NCI-H2081 (cell line): ENCODE measurements at places on chromosomes 3 and 15.

DNA sequence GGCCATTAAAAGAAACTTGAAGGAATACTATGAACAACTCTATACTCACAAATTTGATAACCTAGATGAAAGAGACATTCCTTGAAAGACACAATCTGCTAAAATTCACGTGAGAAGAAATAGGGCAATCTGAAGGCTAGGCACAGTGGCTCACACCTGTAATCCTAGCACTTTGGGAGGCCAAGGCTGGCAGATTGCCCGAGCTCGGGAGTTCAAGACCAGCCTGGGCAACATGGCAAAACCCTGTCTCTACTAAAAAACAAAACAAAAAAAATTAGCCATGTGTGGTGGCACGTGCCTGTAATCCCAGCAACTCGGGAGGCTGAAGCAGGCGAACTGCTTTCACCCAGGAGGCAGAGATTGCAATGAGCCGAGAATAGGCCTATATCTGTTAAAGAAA is 104.8 kb downstream of the HES1 start:
- DNase-seq: no peak

DNA sequence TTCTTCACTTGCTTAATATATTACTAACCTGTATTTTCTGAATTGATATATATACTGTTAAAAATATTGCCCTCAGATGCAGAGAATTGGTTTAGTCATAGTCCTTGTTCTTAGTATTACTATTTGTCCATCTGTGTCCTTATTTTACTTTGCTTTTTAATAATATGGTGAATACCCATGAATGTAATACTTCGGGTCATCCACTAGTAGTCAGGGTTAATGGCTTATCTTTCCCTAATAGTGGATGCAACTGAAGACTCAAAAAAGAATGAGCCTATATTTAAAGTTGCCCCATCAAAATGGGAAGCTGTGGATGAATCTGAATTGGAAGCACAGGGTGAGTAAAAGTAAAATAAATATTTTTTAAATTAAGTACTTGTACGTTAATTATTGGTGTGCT is 36.5 kb downstream of the U2SURP start:
- no peak for DNase-seq

- peak; percentile 48 for DNase-seq
These were observed 88.6 kb downstream of the THSD4 start for GRCh38 chr15:71203586-71204474.

DNA sequence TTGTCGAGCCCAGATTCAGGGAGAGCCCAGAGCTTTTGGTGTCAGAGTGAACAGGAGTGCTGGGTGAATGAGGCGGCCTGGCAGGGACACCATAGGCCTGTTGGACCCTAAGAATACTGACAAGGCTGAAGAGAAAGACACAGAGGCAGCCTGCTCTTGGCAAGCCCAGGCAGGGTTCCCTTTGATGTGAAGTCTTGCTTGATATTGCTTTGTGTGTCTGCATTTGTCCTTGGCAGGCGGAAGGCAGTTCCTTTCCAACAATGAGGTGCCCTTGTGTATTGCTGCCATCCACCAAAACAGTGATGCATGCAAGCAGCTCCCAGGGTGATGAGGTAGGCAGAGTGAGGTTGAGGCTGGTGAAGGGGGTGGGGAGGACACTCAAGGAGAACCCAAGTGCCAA is 152.7 kb upstream of the TSC22D2 start:
- DNase-seq: no peak

DNA sequence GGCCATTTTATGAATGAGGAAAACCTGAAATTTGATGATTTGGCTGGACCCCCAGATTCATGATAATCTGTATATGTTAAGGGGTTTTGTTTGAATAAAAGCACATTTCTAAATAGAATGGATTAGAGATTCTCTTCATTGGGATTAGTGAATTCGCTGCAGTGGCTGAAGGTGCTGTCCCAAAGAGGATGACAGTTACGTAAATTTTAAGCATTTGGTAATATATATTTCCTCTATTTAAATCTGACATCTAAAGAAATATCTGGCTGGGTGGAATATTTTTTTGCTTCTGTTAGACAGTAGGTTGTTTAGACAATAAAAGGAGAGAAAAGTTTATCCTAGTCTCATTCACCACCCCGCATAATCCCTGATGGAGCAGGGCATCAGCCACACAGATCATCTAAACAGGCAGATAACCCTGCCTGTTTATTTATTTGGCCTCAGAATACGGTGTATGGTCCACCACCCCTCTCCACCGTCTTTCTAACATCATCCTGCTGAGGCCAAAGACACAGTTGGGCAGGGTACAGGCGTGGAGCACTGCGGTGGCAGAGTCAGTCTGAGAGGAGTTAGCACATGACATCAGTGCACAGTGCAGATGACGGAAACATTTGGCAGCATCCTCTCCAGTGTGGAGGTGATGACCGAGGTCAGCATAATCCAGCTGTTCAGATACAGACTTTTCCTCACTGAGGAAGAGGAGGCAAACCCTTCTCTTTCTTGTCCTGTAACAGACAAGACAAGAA is 20.4 kb upstream of the NFKBIZ start:
- no peak for DNase-seq

DNA sequence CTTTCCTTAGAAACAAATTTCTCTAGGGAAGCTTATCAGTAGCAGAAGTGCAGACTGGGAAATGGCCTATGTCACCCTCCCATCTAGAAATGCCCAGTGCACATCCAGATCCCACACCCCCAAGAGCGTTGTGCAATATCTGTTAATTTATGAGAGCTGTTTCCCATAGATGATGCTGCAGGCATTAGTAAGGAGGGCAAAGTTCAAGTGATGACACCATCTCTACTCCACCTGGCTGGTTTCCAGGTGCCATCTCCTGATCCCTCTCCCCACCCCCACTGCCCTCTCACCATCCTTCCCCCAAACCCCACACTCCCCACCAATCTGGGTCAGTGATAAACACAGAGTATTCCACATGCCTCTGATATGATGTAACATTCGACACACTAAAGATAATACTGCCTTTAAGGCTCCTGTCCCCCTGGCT is 39.4 kb downstream of the AGTR1 start:
- DNase-seq: no peak

DNA sequence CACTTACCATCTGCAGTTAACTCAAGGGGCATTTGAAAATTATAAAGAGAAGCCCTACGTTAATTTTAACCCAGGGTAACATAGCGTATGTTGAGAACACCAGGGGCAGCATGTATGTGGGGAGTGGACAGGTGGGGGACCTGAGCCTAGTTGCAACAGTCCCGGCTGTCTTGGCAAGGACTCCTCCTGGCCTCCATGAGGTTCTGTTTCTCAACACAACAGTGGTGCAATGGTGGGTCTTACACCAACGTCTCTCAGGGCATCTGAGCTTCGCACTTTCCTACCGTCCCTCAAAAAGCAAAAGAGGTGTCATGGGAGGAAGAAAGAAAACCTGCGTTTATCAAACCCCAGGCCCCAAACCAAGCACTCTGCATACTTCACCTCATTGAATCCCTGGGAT is 50.6 kb downstream of the MGLL start:
- DNase-seq: no peak

GRCh38 chr3:105965384-105965783 is 96.6 kb upstream of the CBLB start:
- DNase-seq: no peak

GRCh38 chr3:12541625-12542024 is 3.7 kb downstream of the MKRN2OS start:
- DNase-seq: no peak

GRCh38 chr3:185069037-185070030 is 83.5 kb downstream of the C3orf70 start:
- peak; percentile 34 for DNase-seq

- DNase-seq: peak; percentile 14
These were observed 199.5 kb upstream of the LMCD1 start for GRCh38 chr3:8301977-8302735.

DNA sequence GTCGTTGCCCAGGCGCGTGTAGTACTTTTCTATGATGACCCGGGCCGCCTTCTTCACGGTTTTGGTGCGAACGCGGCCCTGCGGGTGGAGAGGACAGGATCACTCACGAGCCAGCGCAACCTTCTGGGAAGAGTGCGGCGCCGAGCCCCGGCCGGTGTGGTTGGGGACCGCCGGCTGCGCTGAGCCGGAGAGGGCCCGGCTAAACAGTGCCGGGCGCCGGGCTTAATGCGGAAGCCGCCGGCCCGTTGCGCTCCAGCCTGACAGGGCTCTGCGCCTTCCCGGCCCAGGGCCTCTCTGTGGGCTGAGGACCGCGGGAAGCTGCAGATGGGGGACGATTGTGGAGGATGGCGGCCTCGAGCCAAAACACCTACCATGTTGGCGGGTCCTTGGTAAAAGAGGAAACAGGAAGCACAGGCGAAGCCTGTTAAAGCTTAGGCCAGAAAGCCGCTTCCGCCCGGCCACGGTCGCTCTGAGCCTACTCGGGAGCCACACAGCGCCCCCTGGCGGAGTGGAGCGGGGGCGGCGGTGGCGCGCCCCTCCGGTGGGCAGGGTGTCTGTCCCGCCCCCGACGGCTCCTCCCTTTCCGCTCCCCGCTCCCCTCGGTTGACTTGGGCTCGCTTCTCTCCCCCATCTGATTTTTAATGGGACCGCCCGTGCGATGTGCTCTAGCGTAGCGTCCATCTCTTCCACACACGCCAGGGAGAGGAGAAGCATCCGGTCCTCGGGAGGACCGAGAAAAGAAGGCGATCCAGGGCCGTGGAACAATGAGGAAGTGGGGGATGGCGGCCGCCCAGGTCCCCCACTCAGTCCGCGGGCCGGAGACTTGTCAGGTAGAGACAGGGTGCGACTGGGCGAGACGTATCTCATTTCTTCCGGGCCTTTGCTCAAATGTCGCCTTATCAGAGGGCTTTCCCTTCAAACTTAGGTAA is at the start of gene RPS17:
Gene RPS17, minus strand, starts transcription at position 403 of the 929 bp plus-strand sequence. Its CDS starts 29 bp downstream, at position 374.
- DNase-seq: no peak

DNA sequence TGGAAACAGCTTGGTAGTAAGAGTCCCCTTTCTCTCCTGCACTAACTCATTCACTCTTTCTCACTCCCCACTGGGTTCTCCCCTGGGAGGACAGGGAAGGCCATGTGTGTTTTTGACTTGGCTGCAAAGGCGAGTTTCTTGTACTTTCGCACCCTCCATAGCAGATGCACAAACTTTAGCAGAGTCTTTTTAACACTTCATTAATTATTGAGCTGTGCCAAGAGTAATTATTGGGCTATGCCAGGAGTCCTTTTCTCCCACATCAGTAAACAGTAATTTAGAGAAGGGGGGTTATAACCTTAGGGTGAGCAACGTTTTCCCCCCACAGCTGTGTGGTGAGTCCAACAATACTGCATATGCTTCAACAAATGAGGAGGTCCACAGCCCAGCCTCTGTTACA is 224.4 kb upstream of the ATP11B start:
- peak; percentile 48 for DNase-seq

DNA sequence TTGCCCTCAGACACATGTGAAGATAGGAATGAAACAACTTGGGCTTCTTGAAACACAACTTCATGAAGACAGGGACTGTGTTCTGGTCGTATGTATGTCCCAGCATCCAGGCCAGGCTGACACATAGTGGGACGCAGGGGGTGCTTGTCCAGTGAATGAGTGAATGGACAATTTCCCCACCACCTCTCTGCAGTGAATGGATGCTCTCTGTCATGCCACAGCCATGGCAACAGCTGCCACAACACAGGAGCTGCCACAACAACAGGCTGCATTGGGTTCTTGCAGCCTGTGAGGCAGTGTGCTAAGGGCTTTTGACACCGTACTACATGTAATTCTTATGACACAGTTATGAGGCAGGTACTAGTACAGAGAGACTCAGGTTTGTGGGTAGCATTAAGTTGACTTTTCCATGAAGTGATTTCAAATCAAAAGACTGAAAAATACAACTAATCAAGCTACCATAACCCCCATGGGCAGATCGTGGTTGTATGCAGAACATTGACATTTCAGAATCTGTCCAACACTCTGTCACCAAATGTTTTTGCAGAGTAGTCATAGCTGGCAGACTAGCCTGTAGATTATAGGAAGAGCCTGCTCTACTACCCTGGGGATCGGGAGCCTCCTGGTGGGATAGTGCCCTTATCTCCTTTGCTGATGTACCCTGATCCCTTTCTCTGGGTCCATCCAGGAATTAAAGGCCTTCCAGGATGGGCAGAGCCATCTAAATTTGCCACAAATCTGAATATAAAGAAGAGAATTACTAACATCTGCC is 40.8 kb downstream of the CLSTN2 start:
- no peak for DNase-seq

GRCh38 chr15:31226021-31226420 is 100.6 kb upstream of the KLF13 start:
- peak; percentile 7 for DNase-seq

DNA sequence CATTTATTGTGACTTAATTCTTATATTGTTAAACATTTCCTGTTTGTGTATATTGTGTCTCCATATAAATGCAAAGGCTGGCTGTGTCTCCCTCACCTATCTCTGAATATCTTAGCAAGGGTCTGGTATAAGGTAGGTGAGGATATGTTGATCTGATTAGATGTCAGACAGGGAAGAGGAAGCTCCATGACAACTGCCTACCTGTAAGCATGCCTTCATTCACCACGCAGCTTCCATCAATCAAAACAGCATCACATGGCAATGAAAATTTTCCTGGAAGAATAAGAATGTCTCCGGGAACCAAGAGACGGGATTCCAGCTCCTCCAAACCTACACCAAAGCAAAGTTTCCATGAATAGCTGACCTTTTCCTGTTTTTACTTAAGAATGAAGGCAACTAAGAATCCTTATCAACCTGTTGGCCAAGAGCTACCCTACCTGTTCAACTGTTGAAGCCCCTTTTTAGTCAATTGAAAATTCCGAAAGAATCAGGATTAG is 34.8 kb downstream of the ATP13A5 start:
- no peak for DNase-seq

- DNase-seq: no peak
These were observed 61.9 kb downstream of the CGGBP1 start for GRCh38 chr3:87996882-87997281.

DNA sequence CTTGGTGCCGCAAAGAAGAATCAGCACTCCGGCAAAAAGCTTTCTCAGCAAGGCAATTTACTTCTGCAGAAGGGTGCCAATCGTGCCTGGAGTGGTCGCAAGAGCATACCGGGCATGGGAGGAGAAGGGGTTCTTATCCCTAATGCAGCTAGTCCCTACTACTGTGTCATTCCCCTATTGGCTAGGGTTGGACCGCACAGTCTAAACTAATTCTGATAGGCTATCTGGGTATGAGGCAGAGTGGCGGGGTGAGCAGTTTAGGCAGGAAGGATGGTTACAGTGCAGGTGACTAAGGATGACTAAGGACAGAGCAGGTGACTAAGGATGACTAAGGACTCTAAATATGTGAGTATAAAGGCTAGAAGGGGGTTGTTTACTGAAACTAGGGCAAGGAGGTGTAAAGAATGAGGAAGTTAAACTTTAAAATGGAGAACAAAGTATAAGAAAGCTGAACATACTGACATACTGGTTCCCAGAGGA is 52.9 kb downstream of the PGBD4 start:
- no peak for DNase-seq

DNA sequence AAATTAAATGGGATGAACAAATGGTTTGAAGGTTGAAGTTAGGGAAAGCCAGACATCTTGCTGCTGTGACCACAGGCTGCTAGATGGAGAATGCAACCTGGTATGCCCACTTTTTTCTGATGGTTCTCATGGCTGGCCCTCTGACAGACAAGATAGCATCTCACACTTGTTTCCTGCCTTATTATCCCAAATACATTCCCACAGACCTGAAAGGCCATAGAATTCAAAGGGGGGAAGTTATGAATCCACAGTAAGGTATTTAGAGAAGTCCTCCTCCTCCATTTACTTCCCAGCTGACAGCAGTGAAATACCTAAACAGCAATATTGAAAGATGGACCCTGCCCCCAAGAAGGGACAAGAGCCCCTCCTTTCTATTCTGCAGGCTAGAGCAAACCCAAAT is 32.4 kb downstream of the LEO1 start:
- no peak for DNase-seq
